ENCODE measurements at places on chromosomes 6 and 20.

DNA sequence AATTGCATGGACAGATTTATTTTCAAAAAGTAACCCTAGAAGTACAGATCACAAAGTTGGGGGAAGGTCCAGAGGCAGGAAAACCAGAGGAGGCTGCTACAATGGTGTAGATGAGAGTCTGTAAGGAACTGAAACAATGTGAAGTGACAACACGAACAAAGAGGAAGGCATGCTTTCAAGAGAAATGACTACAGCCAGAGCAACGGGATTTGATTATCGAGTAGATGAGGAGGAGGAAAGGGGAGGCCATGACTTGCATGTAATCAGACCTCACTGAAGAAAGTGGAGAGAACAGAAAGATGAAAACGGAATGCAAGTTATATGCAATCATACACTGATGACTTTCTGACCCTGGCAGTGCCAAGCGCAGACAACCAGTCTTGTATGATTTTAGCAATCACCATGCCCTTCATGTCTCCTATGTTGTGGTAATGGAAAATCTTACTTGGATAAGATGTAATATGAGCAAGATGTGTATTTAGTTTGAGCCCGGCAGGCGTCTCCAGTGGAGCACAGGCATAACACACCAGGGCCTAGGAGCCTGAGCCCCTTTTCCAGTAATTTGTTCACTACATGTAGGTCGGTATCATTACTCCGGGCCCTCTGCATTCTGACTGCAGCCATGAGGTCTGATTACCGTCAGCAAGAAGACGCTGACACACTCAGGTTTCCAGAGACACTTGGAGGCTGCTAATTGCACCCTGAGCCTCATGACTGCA is 34.0 kb upstream of the FAM83C start:
- DNase-seq = no peak

- DNase-seq = no peak
Measured at GRCh38 chr6:109816452-109817374, 125.6 kb downstream of the FIG4 start.

- no peak for DNase-seq
Measured at GRCh38 chr6:100657678-100658330, 193.1 kb upstream of the SIM1 start.

- no peak for DNase-seq
Measured at GRCh38 chr6:44679438-44680201, 292.1 kb downstream of the CDC5L start.

- peak; percentile 86 for DNase-seq
Measured at GRCh38 chr20:51014797-51015722, 7.8 kb downstream of the KCNG1 start.

DNA sequence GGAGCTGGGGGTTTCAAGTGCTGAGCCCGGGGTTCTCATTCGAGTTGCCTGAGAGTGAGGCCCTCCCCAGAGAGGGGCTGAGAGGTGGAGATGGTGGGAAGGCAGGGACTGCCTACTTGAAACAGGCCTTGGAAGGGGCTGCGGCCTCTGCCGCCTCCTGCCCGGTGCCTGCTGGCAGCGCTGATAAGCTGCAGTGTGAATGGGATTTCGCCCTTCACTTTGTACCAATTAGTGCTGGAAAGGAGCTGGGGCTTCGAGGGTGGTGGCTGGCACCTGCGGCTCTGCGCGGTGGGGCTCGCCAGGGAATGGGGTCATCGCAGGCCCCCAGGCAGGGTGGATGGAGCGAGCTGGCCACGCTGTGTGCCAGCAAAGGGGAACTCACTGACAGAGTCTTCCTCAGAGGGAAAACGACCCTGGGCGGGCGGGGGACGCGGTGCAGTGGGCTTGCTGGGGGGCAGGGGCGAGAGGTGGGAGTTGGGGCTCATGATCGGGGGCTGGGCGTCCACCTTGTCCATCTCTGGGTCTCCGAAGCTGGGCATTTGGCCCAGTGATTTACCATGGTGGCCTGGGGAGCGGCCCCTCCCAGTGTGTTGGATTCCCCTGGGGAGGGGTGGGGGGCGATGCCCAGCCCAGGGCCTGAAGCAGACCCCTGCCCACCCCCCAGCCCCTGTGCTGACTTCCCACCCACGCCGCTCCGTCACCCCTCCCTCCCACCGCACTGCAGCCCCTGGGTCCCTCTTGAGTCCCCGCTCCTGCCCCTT is 22.9 kb downstream of the COL20A1 start:
- no peak for DNase-seq

GRCh38 chr6:134830194-134830593 is 119.7 kb downstream of the ALDH8A1 start:
- no peak for DNase-seq

DNA sequence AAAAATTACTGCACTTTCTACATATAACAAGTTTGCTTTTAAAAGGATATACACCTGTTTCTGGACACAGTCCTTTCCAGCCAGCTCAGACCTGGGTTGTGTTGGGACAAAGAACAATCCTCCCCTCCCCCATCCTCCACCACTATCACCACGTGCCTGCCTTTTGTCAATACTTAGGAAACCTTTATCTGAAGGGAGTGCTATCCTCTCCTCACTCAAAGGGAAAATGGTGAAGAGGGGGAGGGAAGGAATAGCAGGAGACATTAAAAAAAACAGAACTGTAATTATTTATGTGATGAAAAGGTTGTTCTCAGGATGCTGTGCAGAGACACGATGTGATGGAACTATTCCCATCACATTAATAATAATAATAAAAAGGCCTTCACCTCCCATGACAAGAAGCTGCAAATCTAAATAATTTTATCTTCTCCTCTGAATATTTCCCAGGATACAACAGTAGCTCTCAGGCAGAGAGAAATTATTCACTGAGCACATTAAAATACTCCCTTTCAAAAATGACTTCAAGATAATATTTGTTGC is 105.5 kb downstream of the NRSN1 start:
- no peak for DNase-seq

DNA sequence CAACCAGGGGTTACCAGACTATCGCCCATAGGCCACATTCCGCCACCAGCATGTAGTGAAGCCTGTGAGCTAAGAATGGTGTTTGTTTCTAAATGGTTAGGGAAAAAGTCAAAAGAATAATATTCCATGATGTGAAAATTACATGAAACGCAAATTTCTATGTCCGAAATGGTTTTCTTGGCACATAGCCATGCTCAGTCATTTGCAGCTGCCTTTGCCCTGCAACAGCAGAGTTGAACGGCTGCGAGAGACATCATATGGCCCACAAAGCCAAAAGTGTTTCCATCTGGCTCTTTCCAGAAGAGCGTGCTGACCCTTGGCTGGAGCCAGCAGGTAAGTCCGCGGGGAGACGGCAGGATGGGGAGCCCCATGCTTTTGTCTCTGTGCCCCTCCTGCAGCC is 60.7 kb downstream of the FAM120B start:
- DNase-seq = no peak

DNA sequence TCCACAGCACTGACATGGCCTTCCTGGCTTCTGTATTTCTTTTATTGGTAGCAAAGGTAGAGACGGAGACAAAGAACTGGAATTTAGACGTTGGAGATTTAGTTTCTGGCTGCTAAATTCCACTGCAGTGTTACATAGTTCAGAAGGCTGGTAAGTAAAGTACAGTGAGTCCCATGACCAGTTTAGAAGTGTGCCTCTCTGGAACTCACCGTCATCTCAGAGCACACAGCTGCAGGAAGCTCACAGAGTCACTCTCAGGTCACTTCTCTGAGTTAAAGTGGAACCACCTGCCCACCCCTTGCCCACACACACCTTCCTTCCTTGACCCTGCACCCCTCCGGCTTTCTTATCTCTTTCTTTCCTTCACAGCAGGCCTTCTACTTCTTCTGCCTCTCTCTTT is 19.6 kb upstream of the BMP6 start:
- no peak for DNase-seq

DNA sequence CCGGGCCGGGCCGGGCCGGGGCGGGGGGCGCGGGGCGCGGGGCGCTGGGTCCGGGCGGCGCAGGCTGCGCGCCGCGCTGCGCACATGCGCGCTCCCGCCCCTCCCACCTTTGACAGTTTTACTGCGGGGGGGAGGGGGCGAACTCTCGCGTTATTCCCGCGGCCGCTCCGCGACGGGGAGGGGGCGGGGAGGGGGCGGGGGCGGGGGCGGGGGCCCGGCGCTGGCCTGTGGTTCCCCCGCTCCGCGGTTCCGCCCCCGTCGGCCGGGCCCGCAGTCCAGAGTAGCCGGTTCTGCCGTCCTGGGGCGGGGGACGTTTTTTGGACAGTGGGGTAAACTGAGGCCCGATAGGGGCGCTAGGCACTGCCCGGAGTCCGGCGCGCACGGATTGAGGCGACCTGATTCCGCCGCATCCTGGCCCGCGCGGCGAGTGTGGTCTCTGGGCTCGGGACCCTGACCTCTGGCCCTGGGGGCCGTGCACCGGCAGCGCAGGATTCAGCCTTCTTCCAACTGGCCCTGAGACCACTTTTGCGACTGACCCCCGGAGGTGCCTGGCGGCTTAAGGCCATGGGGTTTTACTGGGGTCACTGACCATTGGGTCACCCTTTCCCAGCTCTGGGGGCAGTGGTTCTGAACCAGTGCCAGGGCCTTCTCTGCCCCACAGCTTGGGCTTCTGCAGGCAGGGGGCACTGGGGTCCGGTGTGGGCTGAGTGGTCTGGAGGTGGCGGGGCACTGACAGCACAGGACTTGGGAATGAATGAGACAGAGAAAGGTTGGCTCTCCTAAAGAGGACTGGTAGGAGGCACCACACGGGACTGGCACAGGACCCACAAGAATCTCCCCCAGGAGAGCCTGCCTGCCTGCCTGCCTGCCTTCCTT is at the start of gene ZNF512B:
TSS of gene ZNF512B (minus strand) at position 93 of the 876 bp plus-strand sequence. CDS start 1,980 bp downstream, outside the sequence.
- DNase-seq = peak; percentile 71

DNA sequence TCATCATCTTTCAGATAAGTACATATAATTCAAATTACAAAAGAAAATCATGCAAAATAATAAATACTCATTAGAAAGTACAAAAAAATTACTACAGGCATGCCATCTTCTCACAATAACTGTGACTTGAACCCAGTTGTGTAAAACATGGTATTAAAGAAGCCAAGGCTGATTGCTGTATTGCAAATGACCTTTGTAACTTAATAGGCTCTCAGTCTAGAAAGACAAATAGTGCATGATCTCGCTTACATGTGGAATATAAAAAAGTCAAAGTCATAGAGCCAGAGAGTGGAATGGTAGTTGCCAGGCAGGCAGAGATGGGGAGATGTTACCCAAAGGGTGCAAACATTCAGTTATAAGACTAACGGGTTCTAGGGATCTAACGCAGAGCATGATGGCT is 626.1 kb downstream of the COL12A1 start:
- no peak for DNase-seq

GRCh38 chr20:63064310-63064709 is 57.5 kb upstream of the BHLHE23 start:
- no peak for DNase-seq

GRCh38 chr20:53801609-53802370 is 208.2 kb upstream of the ZNF217 start:
- DNase-seq = no peak

- DNase-seq = peak; percentile 34
Measured at GRCh38 chr6:35015476-35015875, 125.7 kb downstream of the TCP11 start.

DNA sequence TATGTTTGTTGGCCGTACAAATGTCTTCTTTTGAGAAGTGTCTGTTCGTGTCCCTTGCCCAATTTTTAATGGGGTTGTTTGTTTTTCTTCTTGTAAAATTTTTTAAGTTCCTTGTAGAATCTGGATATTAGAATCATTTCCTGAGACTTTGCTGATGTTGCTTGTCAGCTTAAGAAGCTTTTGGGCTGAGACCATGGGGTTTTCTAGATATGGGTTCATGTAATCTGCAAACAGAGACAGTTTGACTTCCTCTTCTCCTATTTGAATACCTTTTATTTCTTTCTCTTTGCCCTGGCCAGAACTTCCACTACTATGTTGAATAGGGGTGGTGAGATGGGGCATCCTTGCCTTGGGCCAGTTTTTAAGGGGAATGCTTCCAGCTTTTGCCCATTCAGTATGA is 82.6 kb downstream of the SLC24A3 start:
- DNase-seq = no peak

DNA sequence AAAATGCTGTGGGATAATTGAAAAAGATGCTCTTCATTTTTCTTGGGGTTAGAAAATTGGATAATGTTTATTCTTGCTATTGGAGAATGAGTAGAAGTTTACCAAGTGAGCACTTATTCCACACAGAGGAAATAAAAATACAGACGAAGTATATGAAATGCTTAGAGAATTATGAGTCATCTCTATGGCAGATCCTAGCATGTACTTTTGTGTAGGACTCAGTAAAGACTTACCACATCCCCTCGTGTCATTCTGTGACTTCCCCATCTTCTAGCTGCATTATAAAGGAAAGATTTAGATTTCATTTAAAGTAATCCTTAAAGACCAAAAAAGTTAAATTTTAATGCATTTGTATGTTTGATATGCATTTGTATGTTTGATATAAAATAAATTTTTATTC is 685.6 kb downstream of the TBC1D32 start:
- DNase-seq = no peak

DNA sequence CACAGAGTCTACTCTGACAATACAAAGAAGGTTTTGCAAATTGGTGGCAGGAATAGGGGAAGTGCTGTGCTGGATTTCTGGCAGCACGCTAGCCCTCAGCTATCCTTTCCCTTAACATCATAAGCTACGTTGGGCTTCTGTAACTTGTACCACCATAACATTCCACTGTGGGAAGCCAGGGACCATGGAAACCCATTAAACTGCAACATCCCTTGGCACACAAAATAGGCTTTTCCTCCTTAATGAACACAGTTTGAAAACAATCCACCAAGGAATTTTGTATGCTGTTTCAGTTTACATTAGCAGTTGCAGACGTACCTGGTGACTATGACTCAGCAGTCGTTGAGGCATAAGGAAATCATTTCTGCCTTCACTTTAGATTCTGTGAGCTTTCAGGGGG is 203.9 kb upstream of the RAB32 start:
- no peak for DNase-seq

DNA sequence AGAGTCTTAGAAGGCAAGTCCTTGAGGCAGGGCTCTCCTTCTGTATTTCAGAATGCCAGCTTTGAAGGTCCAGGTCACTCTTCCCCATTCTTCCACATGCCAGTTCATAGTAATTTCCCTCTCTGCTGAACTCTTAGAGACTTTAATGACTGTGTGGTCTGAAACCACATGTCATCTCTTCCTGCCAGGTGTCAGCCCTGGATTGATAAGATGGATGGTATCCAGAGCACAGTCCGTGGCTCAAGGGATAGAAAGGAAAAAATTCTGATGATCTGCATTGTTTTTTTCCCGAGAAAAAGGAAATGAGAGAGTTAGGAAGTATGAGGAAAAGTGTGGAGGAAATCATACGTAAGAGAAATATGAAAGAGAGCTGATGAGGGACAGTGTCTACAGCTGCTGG is 250.9 kb downstream of the TPBG start:
- DNase-seq = no peak

DNA sequence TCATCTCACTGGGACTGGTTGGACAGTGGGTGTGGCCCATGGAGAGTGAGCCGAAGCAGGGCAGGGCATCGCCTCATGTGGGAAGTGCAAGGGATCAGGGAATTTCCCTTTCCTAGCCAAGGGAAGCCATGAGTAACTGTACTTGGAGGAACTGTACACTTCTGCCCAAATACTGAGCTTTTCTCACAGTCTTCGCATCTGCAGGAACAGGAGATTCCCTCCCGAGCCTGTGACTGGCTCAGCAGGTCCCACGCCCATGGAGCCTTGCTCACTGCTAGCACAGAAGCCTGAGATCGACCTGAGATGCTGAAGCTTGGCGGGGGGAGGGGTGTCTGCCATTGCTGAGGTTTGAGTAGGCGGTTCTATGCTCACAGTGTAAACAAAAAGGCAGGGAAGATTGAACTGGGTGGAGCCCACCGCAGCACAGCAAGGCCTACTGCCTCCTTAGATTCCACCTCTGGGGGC is 10.4 kb upstream of the CALHM5 start:
- DNase-seq = no peak

- DNase-seq = no peak
Measured at GRCh38 chr6:157169656-157170055, 153.7 kb downstream of the TMEM242 start.
